Activated CD4-positive, alpha-beta T cell treated with anti-CD3 and anti-CD28 coated beads, Interleukin-2, amount 50 U/mL, for 4 hours (primary cell): ENCODE measurements at places on chromosomes 16 and 17.

GRCh38 chr17:78170692-78171590 lies 2.6 kb downstream of the SYNGR2 start:
- no peak for DNase-seq

GRCh38 chr16:80940069-80940856 lies 66.4 kb downstream of the CMC2 start:
- DNase-seq, result no peak

GRCh38 chr16:17134586-17134985 lies 336.2 kb downstream of the XYLT1 start:
- DNase-seq, result no peak

DNA sequence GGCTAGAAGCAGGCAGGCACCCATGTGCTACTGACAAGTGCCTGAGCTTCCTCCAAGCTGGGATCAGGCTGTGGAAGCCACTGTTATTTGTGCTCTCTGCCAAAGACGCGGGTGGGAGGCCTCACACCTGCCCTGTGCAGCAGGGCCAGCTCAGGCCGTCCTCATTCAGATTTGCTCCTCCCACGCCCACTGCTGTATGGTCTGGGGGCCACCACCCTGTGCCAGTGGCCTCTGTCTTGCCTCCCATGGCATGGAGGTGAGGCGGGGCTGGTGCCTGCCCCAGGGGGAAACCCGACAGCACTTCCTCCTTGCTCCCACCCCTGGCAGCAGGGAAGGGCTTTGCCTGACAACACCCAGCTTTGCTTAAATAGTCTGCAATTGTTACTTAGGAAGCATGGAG lies 356.5 kb upstream of the CDH8 start:
- no peak for DNase-seq

DNA sequence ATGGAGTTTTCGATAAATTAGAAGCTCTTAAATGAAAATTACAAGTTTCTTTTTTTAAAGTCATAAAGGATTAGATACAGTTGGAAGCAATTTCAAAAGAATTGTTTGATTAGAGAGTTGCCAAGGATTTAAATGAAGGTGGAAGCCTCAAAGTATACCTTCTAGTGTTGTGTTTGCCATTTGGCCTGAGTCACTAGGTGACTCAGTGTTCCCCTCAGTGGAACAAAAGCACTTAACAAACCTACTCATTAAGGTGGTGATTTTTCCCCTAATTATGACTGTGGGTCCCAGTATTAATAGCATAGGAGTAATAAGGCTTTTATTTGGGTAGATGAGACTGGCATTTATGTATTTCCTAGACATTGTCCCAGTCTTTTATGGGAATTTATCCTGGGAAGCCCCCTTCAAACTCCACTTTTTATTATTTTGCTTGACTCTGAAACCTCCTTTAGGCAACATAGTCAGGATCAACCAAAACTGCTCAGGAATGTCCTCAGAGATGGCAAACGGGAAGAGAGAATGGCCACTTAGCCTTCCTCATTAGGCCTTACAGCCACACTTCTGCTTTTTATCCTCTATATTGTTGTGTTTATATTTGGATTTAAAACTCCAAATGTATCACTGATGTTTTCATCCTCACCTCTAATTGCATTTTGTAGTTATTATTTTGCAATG lies 161.0 kb downstream of the FTO start:
- no peak for DNase-seq

GRCh38 chr16:30535777-30536190 lies 1.1 kb upstream of the ZNF747 start:
- peak; percentile 53 for DNase-seq

GRCh38 chr17:57868910-57869616 lies 19.2 kb upstream of the MRPS23 start:
- DNase-seq, result no peak

GRCh38 chr16:28009586-28010373 lies 53.7 kb downstream of the GSG1L start:
- no peak for DNase-seq

DNA sequence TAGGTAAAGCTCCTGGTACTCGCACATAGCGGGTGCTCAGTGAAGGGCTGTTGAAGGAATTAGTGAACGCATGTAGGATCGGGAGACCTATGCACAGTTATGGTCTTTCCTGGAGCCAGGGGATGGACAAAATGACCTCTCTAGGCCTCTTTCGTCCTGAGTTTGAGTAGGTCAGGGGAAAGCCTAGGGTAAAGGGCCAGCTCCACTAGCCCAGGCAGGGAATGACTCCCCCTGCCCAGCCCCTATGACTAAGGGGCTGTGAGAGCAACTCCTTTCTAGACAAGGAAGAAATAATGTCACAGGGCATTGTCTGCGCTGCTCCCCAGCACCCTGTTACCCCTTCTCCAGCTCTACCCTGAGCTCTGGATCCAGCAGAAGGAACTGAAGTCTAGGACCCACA lies 24.6 kb upstream of the FMNL1 start:
- DNase-seq, result no peak

- DNase-seq, result no peak
Measured at GRCh38 chr17:17420561-17421269, 56.1 kb upstream of the MED9 start.

GRCh38 chr17:51322390-51323029 lies 62.2 kb downstream of the UTP18 start:
- no peak for DNase-seq

DNA sequence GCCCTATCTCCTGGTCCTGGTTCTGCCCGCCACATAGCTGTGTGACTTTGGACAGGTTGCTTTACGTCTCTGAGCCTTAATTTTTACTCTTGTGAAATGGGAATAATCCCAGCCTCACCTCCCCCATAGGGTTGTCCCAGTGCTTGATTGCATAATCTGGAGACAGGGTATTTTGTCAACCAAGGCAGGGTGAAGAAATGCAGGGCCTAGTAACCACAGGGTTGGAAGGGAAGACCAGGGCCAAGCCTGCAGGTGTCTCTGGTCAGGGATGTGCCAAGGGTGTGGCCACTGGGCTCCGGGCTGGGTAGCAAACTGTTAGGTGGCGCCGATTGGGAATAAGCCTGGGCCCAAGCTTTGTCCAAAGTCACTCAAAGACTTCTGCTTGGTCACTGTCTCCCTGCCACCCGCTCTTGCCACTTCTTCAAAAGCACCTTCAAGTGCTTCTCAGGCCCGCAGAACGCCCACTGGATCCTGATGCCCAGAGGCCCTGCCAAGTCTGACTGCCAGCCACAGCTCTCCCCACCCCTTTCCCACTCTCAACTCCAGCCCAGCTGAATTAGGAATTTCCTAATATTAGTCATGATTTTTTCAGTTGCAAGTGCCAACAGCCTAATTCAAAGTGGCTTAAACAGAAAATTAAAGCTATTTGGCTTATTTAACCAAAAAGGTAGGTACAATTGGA lies 20.6 kb upstream of the COL1A1 start:
- no peak for DNase-seq

DNA sequence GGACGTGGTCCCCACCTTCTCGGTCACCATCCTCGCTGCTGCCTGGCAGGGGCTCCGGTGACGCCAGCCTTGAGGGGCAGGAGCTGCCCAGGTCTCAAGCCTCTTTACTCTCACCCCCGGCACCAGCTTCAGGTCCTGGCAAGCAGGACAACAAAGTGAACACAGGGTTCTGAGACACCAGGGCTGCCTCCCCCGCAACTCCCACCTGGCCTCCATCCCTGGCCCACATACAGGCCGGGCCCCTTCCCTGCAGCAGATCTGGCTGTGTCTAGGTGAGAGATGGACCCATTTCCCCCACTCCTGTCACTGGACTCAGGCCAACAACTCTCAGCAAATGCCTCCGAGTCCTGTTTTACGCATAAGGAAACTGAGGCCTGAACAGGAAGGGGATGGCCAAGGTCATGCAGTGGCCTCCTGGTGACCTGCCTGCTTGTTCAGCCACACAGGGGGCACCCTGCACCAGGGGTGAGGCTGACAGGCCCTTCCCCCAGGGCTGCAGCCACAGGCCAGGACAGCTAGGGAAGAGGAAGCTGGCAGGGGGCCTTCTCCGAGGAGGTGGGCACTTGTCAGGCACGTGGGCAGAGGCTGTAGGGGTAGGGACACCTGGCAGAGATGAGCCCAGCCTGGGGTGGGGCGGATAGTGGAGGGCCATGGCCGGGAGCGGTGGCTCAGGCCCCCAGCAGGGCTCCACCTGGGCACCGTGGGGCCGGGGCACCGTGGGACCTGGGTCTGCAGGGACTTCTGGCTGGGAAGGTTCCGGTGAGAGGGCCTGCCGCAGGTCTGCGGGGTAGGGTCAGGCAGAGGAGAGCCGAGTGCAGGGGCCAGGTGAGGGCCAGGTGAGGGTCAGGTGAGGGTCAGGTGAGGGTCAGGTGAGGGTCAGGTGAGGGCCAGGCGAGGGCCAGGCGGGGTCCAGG lies 46.7 kb upstream of the PVALEF start:
- DNase-seq, result no peak

DNA sequence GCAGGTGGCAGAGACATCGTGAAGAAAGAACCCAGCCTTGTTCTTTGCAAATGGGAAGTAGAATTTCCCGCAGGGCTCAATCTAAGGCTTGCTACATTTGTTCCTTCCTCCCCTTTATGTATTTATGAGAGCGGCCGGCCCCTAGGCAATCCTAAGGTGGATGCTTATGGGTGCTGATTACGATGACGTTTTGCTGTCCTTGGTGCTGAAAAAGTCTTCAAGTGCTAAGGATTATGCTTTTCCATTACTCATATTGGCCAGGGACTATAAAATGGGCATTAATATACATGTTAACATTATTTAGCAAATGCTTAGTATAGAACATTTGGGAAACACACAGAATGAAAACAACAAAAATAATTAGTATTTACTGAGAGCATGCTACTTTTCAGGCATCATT lies 313.3 kb upstream of the XYLT1 start:
- no peak for DNase-seq

DNA sequence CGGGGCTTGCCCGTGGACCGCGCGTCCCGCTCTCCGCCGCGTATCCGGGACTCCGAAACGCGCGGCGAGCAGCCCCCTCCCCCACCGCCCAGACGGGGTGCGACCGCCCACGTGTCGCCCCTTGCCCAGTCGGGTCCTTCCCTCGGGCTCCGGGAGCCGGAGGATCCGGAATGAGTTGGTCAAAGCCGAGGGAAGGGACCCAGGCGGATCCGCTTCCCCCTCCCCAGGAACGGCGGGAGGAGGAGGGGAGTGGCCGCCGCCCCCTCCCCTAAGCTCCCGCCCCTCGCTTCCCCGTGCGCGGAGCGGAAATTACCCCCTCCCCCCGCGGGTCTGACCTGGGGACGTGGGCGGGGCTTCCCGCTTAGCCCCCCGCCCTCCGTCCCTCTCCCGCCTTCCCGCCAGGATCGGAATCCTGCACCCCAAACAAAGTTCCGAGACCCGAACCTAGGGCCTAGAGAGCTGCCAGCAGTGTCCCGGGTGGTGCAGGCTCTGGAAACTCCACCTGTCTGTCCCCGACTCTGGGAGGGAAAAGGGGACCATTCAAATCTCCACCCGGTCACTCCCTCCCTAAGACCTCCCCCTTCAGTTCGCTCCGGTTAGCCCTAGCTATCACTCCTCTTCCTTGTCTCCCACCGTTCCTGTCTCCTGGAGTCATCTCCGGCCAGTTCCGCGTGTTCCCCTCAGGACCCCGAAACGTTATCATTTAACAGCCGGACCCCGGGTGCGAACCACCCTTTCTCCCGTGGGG lies 1.0 kb upstream of the IGF2BP1 start:
- DNase-seq, result no peak

DNA sequence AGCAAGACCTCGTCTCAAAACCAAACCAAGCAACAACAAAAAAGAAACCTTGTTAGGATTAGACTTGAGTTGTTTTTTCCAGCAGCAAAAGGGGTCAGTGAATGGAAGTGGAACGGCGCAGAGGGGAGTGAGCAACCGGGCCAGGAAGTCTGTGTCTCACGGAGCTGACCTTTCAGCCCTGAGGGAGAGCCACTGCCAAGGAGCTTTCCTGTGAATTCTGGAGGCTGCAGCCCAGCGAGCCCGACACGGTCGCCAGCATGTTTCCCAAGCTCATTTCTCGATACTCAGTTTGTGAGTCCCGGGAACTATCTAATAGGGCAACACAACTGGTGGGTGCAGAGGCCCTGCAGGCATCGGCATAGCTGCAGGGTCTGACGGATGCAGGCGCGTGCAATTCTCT lies 19.6 kb downstream of the TELO2 start:
- DNase-seq, result no peak
